ENCODE measurements at places on chromosomes 7 and 10. TPM values are rescaled to one million over a fixed set of nuclear protein-coding genes. Genes with fewer than 3 reads are reported as not detected.

GRCh38 chr7:863106-863505 lies 13.2 kb upstream of the GET4 start:
- no peak for DNase-seq

The PVRIG gene
- not detected for total RNA-seq

GRCh38 chr10:121511943-121512342 lies 86.3 kb downstream of the FGFR2 start:
- DNase-seq = no peak

- no peak for DNase-seq
Measured at GRCh38 chr10:121240556-121240955, 357.7 kb downstream of the FGFR2 start.

GRCh38 chr10:75793848-75794247 lies 362.4 kb downstream of the LRMDA start:
- no peak for DNase-seq

All from cerebellum (tissue), 4 donors.